ENCODE measurements at places on chromosomes 6 and 20.

DNA sequence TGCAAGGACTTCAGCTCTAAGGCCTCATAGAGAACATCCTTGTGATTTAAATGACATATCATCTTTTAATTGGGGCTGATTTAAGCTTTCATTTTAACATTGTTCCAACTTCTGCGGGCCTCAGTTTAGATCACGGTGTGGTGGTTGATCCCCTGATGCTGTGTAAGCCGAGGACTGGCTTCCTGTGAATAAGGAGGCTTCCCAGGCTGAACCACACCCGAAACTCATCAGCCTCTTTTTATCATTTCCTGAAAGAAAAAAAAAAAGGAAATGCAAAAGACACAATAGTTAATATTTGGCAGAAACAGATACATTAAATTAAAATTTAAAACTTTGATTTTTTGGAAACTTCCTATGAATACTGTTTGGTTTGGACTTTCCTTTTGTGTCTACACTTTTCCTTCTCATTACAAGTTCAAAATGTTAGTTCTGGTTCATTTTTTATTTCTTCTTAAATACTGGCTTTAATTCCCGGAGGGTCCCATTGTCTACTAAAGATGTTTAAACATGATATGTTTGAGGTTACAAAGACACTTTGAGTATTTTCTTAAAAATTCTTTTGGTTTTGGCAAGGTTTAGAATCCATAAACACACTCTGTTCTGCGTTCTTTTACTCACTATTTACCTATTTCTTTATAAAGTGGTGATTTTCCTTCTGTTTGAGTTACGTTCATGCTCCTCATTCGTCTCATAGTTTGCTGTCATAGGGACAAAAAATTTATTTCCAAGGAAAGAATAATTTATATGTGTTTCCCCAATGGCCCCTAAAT, 230.0 kb upstream of the SULF2 start:
- DNase-seq: no peak

DNA sequence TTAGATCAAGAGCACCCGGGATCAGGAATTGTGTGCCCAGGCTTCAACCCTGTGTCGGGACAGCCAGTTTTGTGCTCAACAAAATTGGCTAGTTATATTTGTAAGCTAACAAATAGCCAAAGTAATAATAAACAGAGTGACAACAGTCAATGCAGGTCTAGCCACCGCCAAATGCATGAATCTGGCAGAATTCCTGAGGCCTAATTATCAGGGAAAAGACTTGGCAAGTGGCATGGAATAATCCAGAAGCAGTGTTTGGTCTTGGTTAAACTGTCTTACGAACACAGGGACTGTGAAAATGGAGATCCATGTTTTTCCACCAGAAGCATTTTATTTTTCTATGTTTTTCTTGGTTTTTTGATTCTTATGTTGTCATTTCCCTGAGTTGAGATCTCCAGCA, 268.8 kb downstream of the ZNF217 start:
- DNase-seq: no peak

DNA sequence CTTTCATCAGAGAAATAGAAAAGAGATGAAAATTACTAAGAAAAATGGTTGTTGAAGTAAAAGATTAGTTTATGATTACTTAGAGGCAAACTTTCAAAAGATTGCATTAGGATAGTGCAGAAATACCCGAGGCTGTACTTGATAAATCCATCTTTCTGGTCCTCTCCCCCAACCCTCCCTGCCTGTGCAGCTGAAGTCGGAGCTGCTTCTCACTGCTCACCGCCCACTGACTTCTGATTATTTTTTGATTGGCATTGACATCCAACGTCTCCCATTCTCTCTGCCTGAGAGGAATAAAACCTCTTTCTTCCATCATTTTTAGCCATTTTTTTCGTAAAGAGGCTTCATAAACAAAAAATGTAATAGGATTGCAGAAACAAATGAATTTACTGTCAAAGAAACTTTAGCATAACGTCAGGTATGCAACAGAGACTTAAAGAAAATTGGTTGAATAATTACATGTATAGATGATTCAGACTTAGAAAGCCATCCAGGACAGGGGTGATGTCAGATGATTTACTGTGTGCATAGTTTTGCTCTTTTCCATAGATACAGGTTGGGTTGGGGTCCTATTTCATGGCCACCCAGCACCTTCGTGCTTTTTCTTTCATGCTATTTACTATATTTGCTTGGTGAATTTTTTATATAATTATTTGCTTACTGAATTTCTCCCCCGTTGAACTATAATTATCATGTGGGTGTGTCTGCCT, 53.6 kb upstream of the EDN3 start:
- no peak for DNase-seq

GRCh38 chr6:33571637-33572316, 8.3 kb downstream of the BAK1 start:
- DNase-seq: no peak

DNA sequence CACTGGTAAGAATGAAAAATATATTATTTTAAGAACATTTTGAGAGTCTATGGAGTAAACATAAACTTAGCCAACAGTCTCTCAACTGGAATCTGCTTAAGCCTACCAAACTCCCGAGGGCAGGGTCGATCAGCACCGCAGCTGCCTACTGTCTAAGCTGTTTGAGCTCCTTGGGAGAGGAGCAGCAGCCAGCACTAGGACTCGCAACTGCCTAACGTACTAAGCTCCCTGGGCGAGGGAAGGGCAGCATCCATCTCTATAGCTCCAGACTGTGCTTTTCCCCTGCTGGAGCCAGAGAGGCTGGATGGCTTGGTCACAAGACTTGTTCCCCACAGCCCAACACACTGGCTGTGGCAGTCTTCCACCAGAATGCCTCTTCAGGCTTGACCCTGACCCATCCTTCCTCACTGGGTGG, 96.4 kb downstream of the MOXD1 start:
- no peak for DNase-seq

GRCh38 chr20:2739042-2739398, 46.4 kb downstream of the EBF4 start:
- DNase-seq: no peak

Data from thymus (tissue), 14 donors.